ENCODE measurements at places on chromosomes 7 and 10.

DNA sequence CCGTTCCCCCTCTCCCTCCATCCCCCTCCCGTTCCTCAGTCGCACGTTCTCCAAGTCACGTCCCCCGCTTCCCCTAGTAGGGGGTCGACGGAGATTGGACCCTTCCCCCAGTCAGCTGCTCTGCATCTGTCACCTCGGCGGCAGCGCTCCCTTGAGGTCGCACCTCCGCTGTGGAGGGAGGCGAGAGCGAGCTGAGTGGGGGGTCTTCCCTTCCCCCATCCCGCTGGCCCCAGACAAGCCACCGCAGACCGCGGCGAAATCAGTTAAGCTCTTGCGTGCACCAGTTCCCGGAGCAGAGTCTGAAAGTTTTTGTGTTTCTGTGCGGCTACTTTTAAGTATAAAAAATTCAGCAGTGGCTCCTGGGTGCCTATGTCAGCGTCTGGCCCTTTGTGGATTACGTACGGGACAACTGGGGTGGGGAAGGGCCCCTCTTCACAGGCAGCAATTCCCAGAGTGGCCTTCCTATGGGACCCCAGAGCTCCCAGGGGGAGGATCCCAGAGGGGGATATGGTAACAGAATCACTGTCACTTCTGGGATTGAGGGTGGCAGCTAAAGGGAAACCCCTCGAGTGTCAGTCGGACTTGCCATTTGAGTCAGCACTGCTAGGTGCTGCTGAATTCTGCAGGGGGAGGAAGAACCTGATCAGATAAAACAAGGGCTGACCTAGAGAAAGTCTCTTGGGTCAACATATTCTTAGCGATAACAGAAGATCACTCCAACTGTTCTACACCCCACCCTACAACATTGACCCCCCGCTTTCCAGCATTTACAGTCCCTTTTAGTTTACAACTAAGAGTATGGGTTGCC is 12.5 kb upstream of the DDIT4 start:
- DNase-seq: no peak

GRCh38 chr7:90225181-90225580 is 13.6 kb downstream of the STEAP2 start:
- no peak for DNase-seq

DNA sequence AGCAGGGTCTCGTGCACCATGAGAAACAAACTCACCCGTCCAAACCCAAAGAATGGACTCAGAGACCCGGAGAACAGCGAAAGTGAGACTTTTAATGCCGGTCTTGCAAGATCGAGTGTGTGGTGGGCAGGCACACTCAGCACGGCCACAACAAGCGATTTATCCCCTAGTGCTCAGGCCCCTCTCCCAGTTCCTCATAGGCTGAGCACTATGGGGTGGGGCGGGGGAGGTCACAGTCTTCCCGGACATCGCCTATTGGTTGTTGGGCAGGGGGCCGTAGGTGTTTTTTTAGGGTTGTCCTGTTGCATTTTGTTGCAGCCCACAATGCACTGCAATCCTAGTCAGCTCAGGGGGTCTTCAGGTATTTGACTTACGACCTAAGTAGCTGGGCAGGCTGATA is 608.3 kb upstream of the FOXK1 start:
- DNase-seq: no peak

DNA sequence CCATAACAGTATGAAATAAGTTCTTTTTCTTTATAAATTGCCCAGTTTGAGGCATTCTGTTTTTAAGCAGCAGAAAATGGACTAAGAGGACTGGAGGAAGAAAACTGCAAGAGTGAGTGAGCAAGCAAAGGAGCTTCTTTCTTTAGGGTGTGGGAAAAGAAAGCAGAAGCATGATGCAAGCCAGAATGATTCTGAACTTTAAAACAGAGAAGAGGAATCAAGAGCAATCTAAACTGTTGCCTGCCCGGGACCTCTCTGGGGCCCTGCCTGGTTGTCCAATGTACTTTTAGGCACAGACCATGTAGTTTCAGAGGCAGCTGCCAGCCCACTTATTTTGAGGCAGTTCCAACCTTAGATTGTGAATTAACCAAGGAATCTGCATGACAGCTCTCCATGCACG is 186.3 kb downstream of the PLPP4 start:
- no peak for DNase-seq

- no peak for DNase-seq
Measured at GRCh38 chr10:110335314-110336064, 30.8 kb upstream of the SMNDC1 start.

- DNase-seq: no peak
Measured at GRCh38 chr10:42551582-42552187, 86.7 kb downstream of the ZNF33B start.

DNA sequence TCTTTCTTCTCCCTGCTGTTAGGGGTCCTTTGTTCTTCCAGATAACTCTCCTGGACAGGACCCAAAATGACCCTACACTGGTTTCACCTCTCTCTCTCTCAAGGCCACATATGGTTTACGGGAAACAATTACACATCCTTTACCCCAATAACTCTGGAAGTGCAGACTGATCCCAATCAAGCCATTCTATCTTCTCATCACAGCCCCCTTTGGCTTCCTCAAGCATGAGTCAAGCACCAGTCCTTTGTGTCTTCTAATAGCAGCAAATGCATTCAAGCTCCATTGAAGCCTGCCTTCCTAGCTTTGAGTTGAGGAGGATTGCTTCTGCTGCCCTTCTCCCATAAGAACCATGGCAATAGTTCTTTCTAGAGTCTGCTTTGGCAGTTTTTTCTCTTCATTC is 20.2 kb downstream of the C10orf67 start:
- no peak for DNase-seq

Data from stimulated activated CD4-positive, alpha-beta T cell treated with anti-CD3 and anti-CD28 coated beads, TNF-alpha, amount 100 ng/mL, for 4 hours (primary cell).